NCI-H146 (cell line): ENCODE measurements at places on chromosomes 4 and X.

- peak; percentile 24 for DNase-seq
These were observed 295.8 kb downstream of the MAGEB5 start for GRCh38 chrX:26511589-26512363.

GRCh38 chr4:89270792-89271191, 36.8 kb downstream of the GPRIN3 start:
- DNase-seq = no peak

DNA sequence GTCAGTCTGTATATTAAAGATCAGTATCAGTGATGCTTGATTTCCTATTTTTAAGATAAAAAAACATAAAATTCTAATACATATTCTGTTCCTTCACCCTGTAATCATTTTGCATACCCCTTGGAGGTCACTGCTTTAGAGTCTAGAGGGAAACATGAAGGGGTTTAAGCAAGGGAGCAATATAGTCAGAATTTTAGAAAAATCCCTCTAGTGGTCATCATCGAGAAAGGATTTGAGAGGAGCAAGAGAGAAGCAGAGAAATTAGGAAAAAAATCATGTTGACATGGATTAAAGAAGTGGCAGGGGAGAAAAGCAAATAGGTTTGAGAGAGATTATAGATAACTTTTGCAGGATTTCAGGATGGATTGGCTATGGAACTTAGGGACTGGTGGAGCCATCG, 11.1 kb downstream of the APEX2 start:
- peak; percentile 0 for DNase-seq

- DNase-seq = no peak
These were observed 227.4 kb downstream of the SLC7A11 start for GRCh38 chr4:138014590-138015288.

DNA sequence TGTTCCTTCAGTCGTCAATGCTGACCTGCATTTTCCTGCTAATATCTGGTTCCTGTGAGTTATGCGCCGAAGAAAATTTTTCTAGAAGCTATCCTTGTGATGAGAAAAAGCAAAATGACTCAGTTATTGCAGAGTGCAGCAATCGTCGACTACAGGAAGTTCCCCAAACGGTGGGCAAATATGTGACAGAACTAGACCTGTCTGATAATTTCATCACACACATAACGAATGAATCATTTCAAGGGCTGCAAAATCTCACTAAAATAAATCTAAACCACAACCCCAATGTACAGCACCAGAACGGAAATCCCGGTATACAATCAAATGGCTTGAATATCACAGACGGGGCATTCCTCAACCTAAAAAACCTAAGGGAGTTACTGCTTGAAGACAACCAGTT, 12.6 kb downstream of the TLR8 start:
- DNase-seq = no peak

- DNase-seq = no peak
These were observed 56.6 kb downstream of the AFM start for GRCh38 chr4:73538162-73538561.

DNA sequence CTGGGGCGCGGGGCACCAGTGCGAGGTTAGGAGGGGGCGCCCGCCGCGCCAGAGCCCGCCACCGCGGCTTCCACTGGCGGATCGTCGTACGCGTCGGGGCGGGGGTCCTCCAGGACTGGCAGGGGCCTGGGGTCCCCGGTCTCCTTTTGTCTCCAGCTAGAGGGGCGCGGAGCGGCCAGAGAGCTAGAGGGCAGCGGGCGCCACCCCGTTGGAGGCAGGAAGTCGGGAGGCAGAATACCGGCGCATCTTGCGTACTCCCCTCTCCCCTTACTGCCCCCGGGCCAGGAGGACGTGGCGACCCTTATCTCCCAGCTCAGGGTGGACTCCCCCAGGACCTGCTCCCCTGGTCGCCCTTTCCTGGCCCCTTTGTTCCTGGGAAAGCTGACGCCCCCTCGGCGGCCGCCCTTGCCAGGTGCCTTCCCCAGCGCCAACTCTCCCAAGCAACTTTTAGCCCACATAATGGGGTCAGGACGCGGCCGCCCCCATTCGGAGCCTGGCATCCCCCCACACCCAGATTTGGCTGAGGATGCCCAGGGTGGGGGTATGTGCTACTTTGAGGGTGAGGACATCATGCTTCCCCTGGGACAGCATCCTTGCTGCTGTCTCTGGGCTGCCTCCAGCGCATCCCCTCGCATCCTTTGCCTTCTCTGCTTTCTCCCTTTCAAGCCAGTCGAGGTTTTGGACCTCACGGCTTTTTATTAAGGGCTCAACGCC, 933 bp downstream of the CNKSR2 start:
- DNase-seq = peak; percentile 33
